Activated naive CD4-positive, alpha-beta T cell treated with anti-CD3 and anti-CD28 coated beads, Interleukin-2, amount 50 U/mL, for 16 hours (primary cell): ENCODE measurements at places on chromosomes 7 and 10.

DNA sequence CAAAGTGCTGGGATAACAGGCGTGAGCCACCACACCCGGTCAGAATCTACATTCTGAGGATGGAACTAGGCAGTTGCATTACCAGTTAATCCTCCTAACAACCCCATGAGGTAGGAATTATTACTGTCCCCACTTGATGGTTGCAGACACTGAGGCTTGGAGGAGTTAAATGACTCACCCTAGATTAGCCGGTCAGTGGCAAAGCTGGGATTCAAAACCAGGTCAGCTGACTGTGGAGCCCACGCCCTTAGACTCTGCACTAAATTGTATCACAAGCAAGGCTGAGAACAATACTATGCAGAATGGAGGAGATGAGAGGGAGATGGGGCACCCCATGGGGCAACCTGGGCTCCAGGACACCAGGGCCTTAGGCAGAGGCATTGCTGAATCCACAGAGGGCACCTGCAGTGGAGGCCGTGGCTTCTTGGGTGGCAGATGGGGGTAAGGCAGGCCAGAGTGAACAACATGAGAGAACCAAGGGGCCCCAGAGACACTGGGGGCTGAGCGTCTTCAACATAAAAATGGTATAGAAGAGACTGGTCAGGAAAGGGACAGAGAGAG is 723.4 kb downstream of the PARD3 start:
- no peak for DNase-seq

DNA sequence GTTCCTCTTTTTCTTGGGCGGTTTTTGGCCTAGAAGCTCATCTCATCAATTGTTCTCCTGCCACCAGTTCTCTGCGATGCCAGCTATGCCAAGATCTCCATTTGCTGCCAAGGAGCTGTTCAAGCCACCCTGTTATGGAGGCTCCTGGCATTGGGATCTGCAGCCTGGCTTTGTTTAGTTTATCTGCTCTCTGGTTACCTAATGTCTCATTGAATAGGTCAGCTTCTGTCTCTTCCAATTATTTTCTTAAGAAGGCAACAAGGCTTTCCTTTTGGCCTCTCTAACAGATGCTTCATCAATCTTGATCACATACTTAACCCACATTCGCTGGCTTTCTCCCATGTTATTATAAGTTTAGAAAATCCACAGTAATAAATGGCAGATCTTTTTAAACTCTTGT is 20.6 kb upstream of the SDK1 start:
- DNase-seq, result no peak

DNA sequence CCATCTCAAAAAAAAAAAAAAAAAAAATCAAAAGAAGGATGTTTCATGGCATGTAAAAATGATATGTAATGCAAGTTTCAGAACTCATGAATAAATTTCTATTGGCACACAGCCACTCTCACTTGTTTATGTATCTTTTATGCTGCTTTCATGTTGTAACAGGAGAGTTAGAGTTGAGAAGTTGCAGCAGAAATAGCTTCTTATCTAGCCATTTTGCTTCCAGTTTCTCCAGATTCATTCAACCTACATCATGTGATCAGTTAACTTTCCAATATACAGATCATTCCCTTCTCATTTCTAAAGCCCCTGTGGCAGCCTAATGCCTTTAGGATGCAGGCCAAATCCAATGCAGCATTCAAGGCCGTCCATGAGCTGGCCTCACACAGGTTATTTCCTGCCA is 30.4 kb downstream of the ZNF786 start:
- DNase-seq, result no peak

DNA sequence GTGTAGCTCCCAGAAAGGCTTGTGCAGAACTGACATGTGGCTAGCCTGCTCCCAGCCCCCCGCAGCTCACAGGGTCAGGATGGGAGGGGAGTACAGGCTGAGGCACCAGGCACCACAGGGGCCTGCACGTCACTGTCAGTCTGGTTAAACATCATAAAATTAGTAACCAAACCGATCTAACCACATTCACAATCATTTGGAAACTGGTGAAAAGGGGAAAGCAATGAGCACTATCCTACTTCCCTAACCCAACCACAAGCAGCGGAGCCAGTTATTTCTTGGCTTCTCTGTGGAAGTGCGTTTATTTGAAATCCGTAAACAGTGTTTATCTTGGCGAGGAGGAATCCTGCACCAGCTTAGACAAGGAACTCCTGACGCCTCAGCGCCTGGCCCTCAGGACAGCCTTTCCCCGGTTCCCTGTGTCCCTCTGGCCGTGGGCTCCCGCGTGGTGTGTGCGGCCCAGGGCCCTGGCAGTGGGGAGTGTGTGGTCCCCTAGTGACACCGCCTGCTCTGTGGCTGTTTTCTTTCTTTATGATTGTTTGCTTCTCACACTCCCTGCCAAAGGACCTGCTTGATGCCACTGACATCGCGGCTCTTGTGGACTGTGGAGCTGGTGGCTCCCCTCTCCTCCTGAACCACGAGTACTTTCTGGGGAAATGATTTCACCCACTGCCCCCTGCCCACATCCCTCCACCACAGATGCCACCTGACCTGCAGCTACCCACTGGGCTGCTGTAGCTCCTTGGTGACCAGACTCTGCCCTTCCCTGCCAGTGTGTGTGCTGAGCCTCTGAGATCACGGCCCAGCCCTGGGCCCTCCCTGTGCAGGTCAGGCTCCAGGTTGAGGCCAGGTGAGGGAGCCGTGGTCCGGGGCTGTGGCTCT is 38.0 kb downstream of the INPP5A start:
- DNase-seq, result no peak

DNA sequence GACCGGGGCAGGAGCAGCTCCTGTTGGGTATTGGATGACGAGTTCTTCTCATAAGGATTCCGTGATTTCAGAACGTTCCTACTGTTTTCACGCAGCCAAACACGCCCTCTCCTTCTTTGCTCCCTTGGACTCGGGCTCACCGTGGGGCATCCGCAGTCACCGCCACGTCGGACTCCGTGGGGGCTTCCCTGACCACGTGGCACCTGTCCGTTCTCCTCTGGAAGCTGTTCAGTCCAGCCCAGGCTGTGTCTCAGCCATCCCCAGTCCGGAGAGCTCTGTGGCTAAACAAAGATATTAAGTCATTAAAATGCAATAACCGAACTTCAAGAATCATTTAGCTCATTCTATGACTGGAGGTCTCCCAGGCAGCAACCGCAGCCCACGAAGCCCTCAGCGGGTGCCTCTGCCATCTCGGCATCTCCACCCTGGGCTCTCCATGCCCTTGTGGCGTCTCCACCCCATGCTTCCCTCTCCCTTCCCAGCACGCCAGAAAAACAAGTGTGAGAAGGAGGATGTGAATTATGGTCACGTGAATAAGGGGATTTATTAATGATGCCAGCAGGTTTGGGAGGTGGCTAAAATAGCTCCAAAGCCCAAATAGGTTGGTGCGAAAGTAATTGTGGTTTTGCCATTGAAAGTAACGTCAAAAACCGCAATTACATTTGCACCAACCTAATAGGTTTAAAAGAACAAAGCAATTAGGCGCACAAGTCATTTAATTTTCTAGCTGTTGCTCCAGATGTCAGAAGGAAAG is 224.6 kb upstream of the PPP2R2D start:
- DNase-seq, result no peak
